GM04504 (cell line): ENCODE measurements at places on chromosomes 16 and 17.

DNA sequence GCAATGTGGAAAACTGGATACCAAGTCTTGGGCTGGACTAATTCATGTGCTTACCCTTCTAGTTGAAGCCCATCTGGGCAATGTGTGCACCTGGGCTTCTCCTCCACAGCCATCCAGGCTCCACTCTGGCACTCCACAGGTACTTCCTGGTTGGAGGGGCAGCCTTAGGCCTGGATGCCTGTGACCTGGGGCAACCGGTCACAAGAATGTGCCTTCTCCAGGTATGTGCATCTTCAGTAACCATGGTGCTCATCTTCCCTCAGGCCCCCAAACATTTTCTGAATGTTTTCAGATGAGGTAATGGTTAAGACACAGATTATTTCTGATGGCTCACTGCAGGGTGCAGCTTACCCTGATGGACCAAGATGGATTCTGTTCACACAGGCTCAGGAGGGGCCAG, 11.1 kb downstream of the C16orf86 start:
- DNase-seq: no peak

DNA sequence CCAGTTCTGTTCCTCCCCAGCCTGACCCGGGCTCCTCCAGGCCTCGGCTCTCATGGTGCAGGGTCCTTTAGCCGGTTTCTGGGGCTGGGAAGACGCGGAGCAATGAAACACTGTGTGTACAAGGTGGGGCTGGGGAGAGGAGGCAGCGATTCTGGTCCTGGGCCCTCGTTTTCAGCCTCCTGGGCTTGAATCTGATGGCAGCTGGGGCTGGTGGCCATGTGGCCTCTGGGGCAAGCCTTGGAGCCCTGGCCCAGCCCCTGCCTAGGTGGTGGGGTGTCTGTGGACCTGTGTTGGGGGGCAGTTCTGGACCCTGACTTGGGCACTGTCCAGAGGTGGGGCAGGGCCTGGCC, 4.1 kb downstream of the FOXJ1 start:
- DNase-seq: no peak

DNA sequence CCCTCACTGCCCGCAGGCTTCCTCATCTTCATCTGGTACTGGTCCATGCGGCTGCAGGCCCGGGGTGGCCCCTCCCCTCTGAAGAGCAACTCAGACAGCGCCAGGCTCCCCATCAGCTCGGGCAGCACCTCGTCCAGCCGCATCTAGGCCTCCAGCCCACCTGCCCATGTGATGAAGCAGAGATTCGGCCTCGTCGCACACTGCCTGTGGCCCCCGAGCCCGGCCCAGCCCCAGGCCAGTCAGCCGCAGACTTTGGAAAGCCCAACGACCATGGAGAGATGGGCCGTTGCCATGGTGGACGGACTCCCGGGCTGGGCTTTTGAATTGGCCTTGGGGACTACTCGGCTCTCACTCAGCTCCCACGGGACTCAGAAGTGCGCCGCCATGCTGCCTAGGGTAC, 4.7 kb upstream of the ADGRG3 start:
- DNase-seq: no peak

DNA sequence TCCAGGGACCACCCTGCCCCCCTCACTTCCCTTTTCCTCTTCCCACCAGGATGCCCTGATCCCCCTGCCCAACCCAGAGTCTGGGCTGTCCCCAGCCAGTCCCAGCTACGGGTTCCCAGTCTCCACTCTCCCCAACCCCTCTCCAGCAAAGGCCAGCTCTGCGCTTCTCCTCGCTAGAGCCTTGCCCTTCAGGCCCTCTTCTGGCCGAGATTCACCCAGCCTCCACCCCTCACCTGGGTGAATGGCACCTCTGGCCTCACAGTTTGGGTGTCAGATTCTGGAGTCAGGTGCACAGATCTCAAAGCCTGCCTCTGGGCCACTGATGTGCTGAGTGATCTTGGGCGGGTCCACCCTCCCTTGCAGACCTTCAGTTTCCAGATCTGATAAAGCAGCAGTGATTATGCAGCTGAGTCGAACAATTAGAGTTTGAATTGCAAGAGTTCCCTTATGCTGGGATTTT, 185.6 kb upstream of the TNRC6C start:
- no peak for DNase-seq

DNA sequence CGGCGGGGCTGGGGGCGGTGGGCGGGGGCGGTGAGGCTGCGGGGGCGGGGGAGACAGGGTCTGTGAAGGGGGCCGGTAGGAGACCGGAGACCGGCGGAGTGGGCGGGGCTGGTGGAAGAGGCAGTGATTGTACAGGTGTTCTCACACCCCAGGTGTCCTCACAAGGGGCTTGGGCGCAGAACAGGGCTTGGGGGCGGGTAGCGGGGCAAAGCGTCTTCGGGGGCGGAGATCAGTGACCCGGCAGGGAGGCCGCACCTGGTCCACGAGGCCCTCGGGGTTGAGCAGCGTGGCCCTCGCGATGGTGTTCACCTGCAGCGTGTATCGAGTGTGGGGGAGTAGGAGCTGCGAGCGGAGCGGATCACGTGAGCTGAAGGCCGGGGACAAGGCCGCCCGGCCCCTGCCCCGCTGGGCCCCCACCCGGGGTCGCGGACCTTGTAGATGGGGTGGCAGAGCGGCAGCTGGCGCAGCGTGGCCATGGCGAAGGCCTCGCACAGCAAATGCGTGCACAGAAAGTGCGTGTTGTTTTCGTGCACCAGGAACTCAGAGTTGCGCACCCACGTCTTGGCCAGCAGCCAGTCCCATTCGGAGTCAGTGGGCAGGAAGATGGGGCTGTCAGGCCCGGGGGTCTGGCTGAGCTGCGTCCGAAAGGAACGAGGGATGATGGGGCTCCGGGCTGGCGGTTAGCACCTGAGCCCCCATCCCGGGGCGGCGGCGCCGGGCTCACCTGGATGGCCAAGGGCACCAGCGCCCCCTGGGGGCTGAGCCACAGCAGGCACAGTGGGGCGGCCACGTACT, 8.5 kb downstream of the ALOXE3 start:
- no peak for DNase-seq

DNA sequence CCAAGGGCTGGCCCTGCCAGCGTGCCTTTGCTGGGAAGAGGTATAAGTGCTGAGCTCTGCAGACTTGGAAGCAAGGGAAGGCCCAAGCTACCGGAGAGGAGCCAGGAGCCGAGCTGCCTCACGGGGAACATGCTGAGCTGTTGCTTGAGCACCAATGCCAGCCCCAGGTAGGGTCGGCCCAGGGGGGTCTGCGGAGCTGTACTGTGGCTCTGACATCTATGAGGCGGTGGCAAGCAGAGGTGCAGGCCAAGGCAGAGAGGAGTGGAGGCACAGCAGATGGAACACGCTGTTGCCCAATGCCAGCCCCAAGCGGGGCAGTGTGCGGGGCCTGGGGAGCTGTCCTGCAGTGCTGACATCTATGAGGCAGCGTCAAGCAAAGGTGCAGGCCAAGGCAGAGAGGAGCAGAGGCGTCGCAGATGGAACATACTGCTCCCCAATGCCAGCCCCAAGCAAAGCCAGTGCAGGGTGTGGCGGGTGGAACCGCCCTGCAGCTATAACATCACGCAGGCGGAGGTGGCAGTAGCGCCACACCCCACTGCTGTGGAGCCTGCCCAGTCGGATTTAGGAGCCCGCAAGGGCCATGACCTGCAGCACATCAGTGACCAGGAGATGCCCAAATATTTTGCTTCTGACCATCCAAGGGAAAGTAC, 10.0 kb downstream of the GGA2 start:
- DNase-seq: no peak

DNA sequence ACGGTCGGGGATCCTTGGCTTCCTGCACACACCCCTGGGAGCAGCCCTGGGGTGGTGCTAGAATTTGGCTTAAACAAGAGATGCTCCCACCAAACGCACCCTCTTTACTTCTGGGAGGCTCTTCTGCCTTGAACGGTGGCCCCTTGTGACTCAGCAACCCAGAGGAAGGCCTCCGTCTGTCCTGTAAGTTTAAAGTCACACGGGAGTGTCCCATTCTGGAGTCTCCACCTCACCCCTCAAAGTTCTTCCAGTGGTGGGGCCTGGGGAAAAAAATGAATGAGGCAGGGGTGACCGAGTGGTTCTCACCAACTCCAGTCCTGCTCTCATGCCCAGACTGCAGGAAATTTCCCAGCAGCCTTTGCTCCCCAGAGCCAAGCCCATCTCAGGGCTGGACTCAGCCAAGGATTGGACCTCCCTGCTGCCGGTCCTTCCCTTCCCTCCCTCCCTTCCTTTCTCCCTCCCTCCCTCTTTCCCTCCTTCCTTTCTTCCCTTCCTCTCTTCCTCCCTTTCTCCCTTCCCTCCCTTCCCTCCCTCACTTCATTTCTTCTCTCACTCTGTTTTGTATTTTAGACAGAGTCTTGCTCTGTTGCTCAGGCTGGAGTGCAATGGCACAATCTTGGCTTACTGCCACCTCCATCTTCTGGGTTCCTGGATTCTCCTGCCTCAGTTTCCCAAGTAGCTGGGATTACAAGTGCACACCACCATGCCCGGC, 11.4 kb downstream of the ITGAD start:
- DNase-seq: no peak

- DNase-seq: no peak
These were observed 235.1 kb downstream of the ZNF423 start for GRCh38 chr16:49620869-49621240.

GRCh38 chr17:10033959-10034358, 128.9 kb upstream of the RCVRN start:
- DNase-seq: no peak

DNA sequence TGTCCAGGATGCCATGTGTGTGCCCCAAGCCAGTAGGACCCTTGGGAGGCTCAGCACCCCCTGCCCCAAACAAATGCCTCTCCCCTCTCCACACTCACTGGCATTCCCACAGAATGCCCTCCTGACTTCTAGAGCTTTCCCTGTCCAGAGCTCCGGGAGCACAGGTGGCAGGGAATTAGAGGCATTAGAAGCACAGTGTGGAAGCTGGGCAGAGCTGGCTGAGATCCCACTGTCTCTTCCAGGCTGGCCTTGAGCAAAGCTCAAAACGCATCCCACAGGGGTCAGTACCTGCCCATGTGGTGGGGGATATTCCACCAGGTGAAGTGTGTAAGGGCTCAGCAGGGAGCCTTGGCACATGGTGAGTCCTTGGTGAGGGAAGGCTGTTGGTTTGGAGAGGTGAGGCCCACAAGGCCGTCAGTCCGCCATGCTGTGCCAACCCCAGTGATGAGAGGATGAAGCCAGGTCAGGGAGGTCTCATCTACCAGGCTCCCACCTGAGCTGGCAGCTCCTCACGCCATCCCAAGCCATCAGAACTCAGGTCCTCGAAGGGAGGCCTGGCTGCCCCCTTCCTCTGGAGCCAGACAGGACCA, 18.1 kb downstream of the ENDOV start:
- DNase-seq: no peak

DNA sequence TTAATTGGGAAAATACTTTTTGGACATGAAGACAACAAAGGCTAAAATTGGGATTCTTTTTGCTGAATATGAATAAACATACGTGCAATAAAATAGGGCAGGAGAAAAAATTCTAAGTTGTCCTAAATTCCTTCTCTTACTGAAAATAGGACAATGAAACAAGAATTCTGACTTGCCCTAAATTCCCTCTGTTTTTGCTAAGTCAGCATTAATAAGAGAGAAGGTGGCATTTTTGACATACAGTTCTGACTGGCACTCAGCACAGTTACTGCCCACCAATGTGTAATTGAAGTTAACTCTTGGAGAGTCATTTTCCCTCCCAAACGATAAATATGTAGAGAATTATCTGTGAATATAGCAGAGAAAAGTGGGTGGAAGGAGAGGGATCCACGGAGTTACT, 1021.1 kb upstream of the CDH8 start:
- no peak for DNase-seq

- DNase-seq: no peak
These were observed 34.8 kb upstream of the ACSM2B start for GRCh38 chr16:20610892-20611349.

DNA sequence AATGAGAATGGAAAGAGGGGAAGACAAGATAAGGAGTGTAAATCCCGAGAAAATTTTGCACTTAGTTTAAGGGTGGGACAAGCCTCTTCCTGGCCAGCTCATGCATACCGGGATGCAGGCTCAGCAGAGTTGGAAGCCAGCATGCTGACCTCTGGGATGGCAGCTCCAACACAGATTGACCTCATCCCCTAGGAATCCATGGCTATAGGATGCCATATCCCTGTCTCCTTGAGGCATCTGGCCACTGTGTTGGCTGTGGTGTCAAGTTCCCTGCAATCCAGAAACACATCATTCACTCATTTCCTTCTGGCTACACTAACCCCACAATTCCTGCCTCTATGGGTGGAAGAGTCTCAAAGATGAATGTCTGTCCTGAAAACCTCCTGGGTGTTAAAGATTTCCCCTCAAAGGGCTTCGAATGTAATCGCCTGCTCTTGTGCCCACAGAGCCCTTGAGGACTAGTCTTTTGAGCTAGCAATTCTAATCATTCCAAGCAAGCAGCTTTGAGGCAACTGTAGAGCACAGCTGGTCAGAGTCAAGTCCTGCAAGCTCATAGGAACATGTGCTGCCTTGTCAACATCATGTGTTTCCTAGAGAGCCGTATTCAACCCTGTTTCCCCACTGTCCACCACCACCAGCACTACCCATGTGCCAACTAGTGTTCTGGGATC, 141.4 kb downstream of the PMP22 start:
- DNase-seq: peak; percentile 73

GRCh38 chr17:82775001-82775823, 23.3 kb downstream of the TBCD start:
- no peak for DNase-seq

GRCh38 chr16:57049678-57050077, 42.7 kb upstream of the CPNE2 start:
- no peak for DNase-seq
